ENCODE measurements at places on chromosomes 3 and 15.

DNA sequence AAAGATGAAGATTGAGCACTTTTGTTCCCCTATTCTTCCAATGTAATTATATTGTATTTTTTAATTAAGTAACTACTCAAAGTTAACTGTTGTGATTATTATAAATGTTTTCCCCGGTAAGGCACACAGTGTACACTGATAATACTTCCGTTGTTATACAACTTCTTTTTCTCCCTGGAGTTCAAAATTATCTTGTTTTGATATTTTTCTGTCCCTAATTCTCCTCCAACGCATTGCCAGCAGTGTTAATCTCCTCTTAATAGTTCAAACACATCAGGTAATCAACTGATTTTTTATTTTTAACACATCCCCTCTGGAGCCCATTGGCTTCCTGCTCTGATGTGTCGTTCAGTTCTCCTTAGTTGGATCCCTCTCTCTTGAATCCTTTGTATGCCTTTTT, 32.3 kb upstream of the MFSD1 start:
- DNase-seq = no peak

GRCh38 chr3:162368417-162368816, 871.8 kb downstream of the OTOL1 start:
- no peak for DNase-seq

DNA sequence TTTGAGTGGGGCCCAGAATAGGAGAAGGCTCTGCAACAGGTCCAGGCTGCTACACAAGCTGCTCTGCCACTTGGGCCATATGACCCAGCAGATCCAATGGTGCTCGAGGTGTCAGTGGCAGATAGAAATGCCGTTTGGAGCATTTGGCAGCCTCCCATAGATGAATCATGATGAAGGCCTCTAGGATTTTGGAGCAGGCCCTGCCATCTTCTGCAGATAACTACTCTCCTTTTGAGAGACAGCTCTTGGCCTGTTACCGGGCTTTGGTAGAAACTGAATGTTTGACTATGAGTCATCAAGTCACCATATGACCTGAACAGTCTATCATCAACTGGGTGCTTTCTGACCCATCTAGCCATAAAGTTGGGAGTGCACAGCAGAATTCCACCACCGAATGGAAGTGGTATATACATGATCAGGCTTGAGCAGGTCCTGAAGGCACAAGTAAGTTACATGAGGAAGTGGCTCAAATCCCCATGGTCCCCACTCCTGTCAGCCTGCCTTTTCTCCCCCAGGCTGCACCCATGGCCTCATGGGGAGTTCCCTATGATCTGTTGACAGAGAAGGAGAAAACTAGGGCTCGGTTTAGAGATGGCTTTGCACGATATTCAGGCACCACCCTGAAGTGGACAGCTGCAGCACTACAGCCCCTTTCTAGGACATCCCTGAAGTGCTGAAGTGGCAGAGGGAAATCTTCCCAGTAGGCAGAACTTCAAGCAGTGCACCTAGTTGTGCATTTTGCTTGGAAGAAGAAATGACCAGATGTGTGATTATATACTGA, 971.4 kb downstream of the MCTP2 start:
- DNase-seq = no peak

GRCh38 chr15:89230277-89230676, 8.9 kb upstream of the RLBP1 start:
- DNase-seq = no peak

DNA sequence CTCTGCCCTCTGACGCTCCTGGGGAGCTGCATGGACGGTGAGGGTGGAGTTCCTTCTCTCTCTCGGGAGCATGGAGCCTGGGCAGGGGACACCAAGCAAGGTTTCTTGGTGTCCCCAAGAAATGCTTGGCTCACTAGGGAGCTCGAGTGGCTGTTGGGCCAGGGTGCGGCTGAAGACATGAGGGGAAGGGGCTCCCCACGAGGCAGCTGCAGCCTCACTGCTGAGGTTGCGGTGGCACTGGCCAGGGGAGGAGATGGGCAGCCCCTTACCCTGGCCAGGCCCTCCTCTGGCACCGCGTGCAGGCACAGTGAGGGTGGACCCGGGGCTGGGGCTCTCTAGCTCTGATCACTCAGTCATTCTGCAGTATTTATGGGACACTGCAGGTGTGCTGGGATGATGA, 43.5 kb upstream of the SLC41A3 start:
- no peak for DNase-seq

GRCh38 chr15:31080591-31081014, 20.9 kb downstream of the TRPM1 start:
- DNase-seq = no peak
